Activated CD8-positive, alpha-beta memory T cell treated with anti-CD3 and anti-CD28 coated beads, Interleukin-2, amount 50 U/mL, for 4 hours (primary cell): ENCODE measurements at places on chromosomes 13 and 19.

DNA sequence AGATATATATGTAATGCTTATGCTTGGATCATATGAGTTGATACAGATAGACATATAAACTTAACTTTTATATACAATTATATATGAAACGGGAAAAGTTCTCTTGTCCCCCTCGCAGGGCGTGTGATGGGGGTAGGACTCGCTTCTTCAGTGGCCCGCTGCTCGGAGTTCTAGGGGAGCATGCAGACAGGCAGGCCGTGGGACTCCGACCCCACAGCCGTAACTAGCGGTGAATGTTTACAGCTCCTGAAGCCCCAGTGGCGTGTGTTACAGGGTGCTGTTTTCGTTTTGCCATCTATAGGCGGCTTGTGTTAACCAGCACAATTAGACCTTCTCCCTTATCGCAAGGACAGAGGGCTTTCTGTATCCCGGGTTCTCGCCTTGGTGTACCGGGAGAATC, 1899.8 kb downstream of the PCDH9 start:
- no peak for DNase-seq

- DNase-seq = no peak
Measured at GRCh38 chr13:78030341-78030896, 111.8 kb upstream of the EDNRB start.

GRCh38 chr13:77696879-77697216, 639 bp upstream of the SLAIN1 start:
- no peak for DNase-seq

DNA sequence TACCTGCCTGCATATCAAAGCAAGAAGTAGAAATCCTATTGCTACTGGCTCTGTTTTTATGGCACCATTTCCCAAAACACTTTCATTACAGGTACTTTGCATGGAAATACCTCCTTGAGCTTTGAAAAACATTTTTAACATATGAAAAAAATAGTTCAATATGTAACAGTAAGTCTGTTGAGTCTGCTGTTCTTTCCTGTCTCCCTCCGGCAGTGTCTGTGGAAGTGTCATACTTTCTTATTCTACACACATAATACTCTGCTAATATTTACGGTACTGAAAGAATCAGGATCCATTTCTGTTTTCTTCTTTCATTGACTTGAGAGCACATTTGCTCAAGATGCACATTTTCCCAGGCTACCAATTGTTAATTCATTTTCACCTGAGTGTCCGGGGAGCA, 8.2 kb upstream of the SERTM1 start:
- no peak for DNase-seq

DNA sequence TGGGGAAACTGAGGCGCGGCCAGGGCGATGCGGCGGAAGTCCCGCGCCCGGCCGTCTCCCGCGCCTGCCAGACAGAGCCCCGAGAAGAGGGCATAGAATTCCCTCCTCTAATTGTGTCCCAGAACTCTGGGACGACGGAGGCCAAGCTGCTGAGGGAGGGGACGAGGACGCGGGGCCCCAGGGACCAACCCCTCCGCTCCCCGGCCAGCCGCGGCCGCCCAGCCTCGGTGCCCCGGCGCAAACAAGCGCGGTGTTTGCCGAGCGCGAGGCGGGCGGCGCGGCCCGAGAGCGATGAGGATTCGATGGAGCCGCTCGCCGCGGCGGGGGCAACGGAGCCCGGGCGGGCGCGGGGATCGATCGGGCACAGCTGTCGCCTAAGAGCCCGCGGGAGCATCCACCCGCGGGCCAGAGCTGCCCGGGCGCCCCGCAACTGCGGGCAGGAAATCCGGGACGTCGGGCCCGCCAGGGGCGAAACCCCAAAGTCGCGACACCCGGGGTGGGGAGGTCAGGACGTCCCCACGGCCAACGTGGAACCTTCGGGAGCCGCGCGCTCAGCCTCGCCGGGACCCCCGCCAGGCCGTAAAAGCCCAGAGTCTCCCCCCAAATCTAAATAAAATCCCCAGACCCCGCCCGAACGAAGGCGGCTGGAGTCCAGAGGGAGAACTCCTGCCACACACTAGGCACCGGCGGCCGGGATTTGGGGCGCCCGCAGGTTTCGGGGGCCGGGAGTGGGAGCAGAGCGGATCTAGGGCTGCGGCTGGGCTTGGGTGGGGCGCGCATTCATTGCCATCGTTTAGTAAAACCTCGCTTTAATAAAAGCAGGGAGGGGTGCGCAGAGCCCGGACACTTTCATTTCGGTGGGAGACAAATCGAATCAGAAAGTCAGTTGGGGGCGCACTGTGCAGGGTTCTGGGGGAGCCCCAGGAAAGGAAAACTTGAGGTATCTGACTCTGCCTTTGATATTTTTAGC, 3.6 kb upstream of the ONECUT3 start:
- no peak for DNase-seq

GRCh38 chr19:18119013-18119716, 21.6 kb downstream of the MAST3 start:
- DNase-seq = peak; percentile 47

- no peak for DNase-seq
Measured at GRCh38 chr13:36839281-36839680, 20.3 kb downstream of the RFXAP start.

DNA sequence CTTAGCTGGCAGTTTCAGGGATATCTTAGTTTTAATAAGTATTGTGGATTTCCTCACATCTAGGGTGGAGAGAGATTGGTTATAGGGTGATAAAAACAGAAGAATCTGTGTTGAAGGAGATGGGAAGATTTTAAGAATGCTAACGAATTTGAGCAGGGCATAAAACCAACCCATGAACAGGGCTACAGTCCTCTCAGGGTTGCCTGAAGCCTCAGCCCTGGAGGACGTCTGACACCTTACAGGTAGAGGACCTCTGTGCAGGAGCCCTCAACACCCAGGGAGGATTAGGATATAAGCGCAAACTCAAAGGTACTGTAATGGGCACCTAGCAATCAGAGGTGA, 461 bp upstream of the WASF3 start:
- DNase-seq = no peak

DNA sequence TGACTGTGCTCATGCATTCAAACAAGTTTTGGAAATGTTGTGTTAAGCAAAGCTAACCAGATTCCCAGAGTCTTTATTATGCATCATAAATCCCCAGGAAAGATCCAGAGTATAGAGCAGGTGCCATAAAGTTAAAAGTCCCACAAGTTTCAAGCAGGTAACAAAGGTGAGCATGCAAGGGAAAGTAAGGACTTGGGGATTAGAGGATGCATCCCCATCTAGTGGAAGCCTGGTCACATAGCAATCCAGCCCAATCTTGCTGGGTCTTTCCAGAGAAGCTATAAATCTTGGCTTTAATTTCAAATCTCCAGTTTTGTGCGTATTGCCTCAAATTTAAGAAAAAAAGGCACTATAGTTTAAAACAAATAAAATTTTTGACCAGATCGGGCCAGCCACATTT, 72.7 kb downstream of the ZNF254 start:
- DNase-seq = no peak

- DNase-seq = no peak
Measured at GRCh38 chr19:18310118-18310909, 12.6 kb downstream of the LSM4 start.

GRCh38 chr13:87906411-87906810, 235.2 kb downstream of the SLITRK5 start:
- no peak for DNase-seq

DNA sequence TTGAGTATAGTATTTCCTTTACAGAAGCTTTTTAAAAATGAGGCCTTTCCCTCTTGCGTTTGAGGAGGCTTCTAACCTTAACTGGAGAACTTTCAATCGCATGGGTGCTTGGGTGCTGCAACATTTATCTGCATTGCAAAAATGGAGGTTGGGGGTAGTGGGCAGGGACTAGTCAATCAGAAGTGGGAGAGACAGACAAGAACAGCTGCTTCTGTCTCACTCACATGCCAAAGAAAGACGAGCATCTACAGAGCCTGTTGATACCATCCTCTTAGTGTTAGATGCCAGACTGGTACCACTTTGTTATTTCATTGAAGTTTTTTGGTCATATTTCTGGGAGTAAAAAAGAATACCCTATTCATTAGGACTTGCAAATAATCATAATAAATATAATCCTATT, 1292.2 kb downstream of the UQCRFS1 start:
- DNase-seq = no peak
